ENCODE measurements at places on chromosomes 6 and 20.

- no peak for DNase-seq
These were observed 890.0 kb upstream of the CITED2 start for GRCh38 chr6:140264431-140264830.

DNA sequence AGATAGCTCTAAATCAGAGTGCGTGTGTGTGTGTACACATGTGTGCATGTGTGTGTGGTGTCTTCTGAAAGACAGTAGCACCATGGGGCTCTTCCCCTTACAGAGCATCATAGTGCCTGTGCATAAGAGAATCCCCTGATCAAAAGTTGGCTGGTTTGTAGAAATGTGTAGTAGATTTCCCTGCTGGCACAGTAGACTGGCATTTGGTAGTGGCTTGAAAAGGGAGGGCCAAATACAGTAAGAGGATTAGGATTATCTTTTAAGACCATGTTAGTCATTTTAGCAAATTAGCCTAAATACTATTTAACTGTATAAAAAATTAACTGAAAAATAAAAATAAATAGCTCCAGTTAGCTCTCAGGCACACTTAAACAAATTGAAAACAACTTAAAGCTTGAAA, 112.6 kb downstream of the B3GAT2 start:
- DNase-seq, result no peak

- no peak for DNase-seq
These were observed 49.1 kb downstream of the TTI1 start for GRCh38 chr20:37984018-37984785.

DNA sequence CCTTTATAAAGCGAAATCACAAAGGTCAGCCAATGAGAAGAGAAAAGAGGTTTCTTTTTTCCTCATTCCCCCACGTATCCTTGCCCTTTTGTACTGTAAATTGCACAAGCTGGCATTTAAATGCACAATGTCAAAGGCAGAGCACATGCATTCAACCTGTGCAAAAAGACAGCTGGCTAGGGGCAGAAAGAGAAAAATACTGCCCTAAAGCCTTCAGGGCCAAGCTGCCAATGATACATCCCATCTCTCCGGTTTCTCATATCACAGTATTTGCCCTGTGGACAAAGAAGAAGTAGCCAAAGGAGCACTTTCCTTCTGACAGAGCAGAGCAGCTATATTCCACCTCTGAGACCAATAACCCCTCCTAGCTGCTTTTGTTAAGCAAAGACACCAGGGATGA, 219.2 kb downstream of the TRDN start:
- DNase-seq, result no peak

DNA sequence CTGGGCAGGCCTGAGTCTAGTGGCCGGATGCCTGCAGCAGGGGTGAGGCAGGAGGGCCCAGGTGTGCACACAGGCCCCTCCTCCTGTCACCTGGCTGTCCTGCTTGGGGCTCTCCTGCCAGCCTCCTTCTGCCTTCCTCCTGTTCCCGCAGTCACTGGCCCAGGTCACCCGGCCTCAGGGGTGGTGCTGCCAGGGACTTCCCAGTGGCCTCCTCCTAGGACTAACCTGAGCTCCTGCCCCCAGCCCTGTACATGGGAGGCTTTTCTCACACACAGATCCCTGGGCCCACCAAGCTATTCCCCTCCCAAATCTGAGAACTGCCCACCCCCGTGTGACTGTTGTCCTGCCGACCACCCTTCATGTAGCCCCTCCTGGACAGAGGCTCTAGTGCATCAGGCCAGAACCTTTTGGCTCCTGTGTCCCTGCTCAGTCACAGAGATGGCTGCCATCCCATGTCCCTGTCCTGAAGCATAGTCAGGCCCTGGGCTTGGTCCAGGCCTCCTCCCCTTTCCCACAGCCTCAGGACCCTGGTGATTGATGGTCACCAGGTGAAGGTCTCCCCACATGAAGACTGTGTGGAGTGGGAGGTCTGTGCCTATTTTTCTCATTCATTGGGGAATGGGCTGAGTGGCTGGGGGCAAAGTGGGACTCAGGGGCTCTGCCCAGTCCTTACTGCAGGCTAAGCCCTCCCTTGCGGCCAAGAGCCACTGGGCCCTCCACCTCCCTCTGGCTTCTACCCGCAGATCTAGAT, 1.1 kb upstream of the ULBP1 start:
- no peak for DNase-seq
